ENCODE measurements at places on chromosomes 6 and 20.
A peak's percentile ranks its signal among the peaks of the same experiment; 100 is the strongest.

DNA sequence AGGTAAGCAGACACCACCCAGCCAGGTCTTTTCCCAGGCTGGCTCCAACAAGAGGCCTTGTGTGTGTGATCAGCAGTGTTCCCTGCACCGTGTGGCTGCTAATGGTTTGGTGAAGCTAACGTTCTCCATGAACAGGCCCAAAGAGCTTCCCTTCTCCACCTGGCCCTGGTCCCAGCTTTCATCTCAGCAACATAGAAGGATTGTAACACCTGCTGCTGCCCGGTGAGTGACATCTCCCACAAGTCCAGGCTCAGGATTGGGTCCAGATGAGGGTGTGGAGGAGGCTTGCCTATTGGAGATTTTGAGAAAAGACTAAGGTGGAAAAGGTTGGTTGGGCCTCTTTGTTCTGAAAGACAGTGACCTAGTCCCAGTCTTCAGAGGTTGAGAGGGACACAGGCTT, 89.6 kb downstream of the TMEM242 start:
- DNase-seq, result no peak

DNA sequence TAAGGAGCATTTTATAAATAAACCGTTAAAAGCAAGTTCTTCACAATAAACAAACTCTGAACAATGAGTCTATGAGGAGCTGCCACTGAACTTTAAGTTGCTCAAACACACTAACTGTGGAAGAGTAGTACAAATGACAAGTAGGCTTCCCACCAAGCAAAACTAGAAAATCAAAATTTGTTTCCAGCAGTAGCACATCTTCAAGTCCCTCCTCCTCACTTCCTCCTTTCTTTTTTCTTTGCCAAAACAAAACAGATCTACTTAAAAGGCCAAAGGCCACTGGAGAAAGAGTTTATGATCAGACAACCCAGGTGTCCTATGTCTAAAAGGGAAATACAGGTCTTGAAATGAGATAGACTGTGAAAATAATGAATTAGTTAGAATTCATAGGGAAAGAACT, 17.1 kb upstream of the FAM135A start:
- DNase-seq, result no peak

GRCh38 chr20:62952373-62952967, at the start of gene SLC17A9:
Gene SLC17A9 (plus strand): TSS chr20:62952709. CDS start chr20:62952831, 122 bp downstream.
- DNase-seq, result peak; percentile 48

- no peak for DNase-seq
Observed at GRCh38 chr6:63859528-63859927, 223.9 kb downstream of the PHF3 start.

DNA sequence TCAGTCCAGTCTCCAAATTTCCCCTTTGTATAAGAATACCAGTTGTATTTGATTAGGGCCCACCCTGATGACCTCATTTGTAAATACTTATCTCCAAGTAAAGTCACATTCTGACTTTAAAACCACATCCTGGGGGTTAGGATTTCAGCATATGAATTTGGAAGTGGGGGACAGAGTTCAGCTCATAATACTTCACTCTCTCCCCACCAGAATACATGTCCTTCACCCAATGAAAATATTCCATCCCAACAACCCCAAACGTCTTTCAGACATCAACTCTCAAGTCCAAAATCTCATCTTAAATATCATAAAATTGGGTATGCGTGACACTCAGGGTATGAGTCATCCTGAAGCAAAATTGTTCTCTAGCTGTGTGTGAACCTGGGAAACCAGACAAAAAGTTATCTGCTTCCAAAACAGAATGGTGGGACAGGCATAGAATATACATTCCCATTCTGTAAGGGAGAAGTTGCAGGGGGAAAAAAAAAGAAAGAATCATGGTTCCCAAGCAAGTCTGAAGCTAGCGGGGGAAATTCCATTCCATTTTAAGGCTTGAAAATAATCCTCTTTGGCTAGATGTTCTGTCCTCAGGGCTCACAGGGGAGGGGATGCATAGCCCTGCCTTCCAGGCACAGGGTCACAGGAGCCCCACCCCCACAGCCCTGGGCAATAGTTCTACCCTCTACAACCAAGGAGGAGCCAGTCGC, 113.9 kb downstream of the ADAT2 start:
- no peak for DNase-seq

DNA sequence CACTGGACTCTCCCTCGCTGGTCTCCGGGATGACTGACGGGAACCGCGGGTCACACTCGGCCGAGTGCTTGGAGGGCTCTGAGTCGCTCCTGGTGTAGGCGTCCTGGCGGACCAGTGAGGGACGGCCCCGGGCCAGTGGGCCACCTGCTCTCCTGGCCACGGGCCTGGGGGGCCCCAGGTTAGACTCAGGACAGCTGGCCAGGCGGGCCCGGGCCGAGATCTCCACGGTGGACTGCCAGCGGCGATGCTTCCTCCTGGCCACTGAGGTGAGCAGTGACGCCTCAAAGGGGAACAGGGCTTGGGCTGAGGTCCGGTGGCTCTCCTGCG, 11.9 kb downstream of the DACT2 start:
- DNase-seq, result no peak

- DNase-seq, result no peak
Observed at GRCh38 chr6:5552243-5552642, 290.9 kb downstream of the FARS2 start.

DNA sequence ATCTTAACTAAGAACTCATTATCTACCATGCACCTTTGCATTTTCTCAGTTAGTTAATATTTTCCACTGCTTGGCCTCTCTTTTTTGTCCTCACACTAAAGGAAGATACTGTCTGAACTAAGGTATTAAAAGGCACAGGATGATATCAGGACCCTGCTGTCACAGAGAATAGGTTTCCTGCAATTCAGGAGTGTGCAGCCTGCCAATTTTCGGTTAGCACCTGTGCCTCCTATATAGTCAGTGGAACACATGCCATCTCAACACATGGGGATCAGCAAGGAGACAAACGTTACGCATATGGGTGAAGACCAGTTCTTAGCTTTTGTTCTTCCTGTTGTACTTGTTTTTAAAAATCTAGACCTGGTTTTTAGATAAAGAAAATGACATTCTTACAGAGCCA, 71.0 kb downstream of the FUT9 start:
- no peak for DNase-seq

- DNase-seq, result peak; percentile 14
Observed at GRCh38 chr20:59598625-59599310, 5.6 kb upstream of the PHACTR3 start.

DNA sequence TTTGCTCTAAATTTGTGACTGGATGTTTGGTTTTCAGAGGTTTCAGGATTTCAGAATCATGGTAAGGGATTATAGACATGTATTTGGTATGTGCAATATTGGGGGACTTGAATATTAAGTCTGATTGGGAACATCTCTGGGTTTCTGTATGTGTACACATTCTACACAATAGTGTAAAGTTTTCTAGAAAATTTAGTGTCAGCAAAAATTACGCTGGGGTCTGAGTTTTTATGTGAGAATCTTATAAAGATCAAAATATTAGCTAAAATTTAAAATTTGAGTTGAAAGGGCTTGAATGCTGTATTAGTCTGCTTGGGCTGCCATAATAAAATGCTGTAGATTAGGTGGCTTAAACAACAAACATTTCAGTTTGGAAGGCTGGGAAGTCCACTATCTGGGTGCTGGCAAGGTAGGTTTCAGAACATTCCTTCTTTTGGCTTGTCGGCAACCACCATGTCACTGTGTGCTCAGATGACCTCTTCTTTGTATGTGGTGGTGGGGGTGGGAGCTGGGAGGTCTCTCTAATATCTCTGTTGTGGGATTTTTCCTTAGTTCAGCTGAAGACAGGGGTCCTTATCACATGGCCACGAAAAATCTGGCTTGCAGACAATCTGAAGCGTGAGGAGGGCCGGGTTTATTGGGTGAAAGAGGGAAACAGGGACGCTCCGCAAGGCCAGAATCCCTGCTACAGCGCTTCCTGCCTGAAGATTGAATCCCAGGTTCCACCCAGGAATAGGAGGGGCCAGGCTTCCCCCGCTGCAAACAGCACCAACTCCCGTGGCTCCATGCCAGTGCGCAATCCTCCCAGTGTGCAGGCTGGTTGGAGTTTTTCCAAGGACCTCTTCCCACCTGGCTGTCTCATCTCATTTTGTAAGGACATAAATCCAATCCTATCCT, 299.7 kb downstream of the PLCB1 start:
- DNase-seq, result no peak

GRCh38 chr6:43146261-43146660, 24.8 kb upstream of the SRF start:
- DNase-seq, result no peak

DNA sequence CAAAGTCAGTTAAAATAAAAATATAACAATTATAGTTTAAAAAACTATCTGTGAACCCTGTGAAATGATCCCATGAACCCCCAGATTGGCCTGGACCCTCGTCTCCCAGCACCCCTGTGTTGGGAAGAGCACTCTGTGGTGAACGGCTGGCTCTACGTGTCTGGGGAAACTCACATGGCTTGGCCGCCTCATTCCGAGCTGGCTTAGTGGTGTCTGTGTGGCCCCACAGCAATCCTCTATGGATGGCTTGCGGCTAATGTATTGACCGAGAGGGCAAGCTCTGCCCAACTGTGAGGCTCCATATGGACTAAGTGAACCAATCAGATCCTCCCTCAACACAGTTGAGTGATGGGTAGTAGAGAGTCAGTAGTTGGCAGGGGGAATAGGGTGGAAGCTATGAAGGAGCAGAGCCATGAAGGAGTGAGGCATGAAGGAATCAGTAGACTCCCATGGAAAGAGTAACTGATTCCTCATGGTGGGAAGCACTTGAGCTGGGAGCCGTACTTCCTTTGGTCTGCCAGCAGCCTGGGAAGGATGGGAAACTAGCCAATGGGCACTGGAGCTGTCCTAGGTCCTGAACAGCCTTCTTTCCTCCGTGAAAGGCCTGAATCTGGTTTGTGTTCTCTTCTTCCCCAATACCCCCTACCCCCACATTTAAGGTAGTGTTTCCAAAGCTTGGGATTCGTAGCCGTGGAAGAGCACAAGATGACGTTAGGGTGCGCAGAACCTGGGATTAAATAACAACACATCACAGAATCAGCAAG, 21.6 kb upstream of the ZNF831 start:
- no peak for DNase-seq

GRCh38 chr6:161080263-161080970, 88.8 kb downstream of the MAP3K4 start:
- peak; percentile 48 for DNase-seq

DNA sequence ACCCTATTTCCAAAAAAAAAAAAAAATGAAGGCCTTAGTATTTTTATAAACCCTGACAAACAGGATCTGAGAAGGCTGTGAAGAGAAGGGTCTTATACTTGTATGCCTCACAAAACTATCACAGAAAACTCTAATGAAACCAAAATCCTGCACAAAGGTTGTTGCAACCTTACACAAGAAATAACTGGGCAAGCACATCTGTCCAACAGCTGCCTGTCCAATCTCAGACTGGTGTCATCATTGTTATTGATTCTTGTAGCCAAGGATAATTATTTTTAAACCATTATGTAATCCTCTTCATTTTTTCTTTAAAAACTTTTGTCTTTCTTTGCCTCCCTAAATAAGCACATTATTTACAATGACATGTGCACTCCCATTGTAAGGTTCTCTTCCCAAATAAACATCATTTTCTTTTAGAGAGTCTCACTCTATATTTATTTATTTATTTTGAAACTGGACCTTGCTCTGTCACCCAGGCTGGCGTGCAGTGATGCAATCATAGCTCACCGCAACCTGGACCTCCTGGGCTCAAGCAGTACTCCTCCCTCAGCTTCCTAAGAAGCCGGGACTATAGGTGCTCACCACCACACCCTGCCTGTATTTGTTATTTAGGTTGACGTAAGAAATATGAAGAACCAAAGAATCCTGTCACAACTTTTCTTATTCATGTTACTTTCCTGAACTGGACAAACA, 697.1 kb downstream of the DOK5 start:
- no peak for DNase-seq

DNA sequence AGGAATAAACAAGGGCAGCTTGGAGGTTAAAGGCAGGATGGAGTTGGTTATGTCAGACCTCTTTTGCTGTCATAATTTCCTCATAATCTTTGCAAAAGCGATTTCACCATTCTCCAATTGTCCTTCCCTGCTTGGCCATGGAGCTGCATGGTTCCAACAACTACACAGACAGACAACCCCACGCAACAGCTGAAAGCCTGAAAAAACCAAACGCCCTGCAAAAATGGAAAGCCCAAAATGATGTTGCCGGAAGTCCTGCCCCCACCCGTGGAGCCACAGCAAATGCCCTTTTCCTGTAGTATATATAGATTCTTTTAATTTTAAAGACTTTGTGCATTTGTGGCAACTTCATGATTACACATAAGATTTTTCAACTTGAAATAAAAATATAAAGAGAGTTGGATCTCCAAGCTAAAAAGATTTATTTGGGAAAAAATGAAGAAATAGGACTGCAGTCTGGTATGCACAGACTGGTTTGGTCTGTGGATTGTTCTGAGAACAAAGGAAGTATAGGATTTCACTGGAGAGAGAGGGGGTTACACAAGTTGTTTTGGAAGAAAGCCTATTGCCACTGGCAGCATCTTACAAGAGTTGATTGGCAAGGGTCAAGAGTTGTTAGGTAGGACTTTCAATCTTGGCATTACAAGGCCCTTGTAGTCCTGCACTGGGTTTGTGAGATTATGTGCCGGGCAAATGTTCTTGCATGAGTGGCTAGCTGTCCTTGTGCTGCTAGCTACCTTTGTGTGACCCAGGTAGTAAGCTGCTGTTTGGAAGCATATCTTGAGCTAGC, 190.0 kb downstream of the C6orf118 start:
- DNase-seq, result no peak

GRCh38 chr6:120260636-120261035, 911.1 kb upstream of the MAN1A1 start:
- DNase-seq, result no peak

DNA sequence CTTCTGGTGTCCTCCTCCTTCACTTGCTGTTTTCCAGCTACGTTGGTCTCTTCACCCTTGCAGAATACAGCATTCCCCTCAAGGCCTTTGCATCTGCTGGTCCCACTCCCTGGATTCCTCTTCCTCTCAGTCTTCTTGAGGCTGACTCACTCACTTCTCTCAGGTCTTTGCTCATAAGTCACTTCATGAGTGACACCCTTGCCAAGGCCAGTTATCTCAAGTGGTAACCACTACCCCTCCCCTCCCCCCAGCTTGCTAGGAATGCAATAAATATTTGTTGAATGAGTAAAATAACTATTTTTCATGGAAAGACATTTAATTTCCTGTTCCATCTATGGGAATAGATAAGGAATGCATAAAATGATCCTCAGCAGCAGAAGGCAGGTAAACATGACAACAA, 131.7 kb downstream of the PLCB4 start:
- no peak for DNase-seq

DNA sequence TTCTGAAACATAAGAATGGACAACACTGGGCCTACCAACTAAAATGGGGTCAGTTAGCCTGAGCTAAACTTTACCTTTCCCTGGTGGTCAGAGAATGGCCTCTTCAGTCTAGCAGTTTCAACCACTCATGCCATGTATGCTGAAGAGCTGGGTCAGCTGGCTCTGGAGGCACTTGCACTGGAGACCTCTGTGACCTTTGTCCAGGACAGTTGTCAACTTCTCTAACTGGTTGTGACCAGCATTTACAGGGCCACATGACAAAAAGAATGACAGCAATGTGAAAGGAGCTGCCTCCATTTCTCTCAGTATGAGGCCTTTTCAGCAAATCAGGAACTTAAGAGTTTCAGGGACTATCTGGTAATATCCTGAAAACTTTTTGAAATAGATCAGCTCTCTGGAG, 59.9 kb upstream of the TMEM30A start:
- no peak for DNase-seq
